ENCODE measurements at places on chromosomes 13 and 19.

GRCh38 chr13:32423592-32423991, 4.3 kb downstream of the N4BP2L1 start:
- no peak for DNase-seq

- DNase-seq: no peak
Measured at GRCh38 chr19:39327363-39328045, 6.8 kb upstream of the LRFN1 start.

DNA sequence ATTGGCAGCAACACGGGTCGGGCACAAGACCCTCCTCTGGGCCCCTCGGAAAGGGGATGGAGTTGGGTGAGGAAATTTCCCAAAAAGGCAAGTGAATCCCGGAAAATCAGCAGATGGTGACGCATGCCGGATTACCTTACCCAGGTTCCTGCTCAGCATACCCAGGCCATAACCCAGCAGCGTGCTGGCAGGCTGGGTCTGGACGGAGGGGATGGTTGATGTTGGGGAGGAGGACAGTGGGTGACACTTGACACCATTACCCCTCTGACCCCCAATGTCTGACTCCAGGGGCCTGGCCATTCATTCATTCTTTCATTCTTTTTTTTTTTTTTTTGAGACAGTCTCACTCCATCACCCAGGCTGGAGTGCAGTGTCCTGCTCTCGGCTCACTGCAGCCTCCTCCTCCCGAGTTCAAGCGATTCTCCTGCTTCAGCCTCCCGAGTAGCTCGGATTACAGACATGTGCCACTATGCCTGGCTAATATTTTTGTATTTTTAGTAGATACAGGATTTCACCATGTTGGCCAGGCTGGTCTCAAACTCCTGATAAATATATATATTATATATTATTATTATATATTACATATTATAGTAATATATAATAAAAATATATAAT, 799 bp downstream of the PVR start:
- DNase-seq: peak; percentile 21

- peak; percentile 76 for DNase-seq
Measured at GRCh38 chr13:30892966-30893365, 13.1 kb upstream of the MEDAG start.

- no peak for DNase-seq
Measured at GRCh38 chr13:44471686-44472085, 98.1 kb downstream of the SERP2 start.

GRCh38 chr19:4969772-4970531, 1.0 kb downstream of the KDM4B start:
- no peak for DNase-seq

DNA sequence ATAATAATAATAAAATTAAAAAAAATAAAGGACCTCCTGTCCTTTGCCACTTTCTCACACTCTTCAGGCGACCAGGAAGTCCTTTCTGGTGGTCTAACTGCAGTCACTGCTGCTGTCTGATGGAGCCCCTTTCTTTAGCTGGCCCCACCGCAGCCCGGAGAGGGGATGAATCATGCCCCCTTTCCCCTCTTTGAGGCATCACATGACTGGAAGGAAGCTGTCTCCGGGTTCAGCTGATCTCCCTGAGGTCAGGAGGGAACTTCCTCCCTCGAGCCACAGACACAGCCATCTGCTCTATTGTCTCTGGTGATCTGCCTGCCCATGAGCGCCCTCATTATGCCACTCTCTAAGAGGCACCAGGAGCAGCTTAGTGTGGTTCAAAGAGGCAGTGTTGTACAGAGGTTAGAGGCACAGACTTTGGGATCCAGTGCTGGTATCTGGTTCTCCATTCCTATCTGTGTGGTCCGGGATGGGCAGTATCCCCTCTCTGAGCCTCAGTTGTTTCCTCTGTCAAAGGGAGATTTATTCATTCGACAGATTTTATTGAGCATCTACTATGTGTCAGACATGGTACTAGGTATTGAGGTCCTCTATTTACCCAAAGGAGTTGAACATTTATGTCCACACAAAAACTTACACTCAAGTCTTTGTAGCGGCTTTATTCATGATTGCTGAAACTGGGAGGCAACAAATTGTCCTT, 30.0 kb downstream of the VAV1 start:
- DNase-seq: no peak

DNA sequence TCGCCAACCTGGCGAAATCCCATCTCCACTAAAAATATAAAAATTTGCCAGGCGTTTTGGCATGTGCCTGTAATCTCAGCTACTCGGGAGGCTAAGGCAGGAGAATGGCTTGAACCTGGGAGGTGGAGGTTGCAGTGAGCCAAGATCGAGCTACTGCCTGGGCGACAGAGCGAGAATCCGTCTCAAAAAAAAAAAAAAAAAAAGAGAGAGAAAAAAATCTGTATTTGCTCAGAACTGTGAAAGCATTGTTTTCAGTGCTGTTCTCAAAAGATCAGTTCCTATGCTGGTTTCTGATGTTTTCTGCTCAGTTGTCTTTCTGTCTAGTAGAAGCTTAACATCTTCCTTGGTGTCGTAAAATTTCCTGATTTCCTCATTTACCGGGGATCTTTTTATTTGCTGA, 2.5 kb downstream of the SF3A2 start:
- no peak for DNase-seq

GRCh38 chr19:4337906-4338440, 654 bp downstream of the STAP2 start:
- no peak for DNase-seq

DNA sequence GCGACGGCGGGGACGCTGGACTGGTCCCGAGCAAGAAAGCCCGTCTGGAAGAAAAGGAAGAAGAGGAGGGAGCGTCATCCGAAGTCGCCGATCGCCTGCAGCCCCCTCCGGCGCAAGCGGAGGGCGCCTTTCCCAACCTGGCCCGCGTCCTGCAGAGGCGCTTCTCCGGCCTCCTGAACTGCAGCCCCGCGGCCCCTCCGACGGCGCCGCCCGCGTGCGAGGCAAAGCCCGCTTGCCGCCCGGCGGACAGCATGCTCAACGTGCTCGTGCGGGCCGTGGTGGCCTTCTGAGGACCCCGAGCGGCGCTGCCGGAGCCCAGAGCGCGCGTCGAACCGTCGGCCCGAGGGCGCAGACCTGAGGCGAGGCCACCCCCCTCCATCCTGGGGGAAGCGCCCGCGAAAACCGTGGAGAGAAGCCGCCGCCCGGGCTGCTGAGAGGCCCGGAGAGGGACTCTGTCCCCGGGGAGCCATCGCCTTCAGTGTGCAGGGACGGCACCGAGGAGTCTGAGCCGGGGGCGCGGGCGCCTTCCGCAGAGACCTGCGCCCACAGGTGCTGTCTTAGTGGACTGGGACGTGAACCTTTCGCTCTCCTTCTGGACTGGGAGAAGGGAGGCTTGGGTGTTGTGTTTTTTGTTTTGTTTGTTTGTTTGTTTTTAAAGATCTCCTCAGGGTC, 3.5 kb downstream of the IER2 start:
- peak; percentile 49 for DNase-seq

DNA sequence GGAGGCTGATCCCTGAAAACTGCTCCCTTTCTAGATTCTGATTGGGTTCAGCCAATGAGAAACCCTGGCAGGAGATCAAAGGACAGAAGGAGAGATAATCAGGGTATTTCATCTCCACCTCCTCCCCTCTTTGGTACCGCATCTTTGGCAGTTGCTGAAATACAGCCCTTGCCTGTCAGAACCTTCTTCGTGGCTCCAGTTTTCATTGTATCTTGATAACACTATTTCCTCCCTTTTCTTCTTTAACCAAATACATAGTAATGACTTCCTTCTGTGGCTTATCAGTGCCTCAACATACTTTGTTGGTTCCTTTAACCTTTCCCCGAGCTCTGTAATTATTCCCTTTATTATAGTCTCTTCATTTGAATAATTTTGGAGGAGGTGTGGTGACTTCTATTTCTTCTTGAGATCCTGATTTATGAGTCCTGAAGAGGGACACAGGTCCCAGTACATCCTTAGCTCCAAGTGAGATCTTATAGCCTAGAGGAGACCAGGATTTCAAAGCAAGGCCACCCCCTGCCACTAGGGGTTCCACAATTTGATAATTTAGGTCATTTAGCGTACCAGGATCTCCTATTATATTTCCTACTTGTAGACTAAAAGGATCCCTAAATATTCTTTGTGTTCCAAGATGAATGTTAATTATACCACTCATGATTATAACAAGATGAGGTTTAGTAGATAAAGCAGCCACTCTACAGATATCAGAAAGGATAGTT, 98.0 kb downstream of the EDNRB start:
- DNase-seq: no peak

- no peak for DNase-seq
Measured at GRCh38 chr19:56748378-56748777, 76.8 kb upstream of the ZNF835 start.

DNA sequence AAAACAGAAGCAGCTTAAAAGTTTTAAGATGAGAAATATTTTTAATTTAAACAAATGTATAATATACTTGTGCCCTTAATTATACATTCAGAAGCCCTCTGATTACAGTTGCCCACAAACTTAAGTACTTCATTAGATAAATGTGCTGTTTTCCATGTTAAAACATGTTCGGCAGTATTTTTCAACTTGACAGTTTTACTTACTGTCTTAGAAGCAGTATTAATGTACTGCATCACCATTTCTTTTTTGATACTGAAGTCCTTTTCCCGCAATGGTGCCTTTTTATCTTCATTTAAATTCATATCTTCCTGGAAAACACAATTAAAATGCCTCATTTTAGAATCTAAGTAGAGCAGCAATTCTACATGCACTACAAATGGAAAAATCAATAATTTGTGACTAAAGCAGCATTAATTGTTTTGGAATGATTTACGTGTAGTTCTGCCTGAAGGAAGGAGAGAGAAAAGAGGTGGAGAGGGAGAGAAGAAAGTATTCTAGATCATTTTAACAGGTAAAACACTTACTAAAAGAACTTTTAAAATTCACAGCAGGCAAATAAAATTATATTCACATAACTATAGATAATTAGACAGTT, 70.2 kb downstream of the DIAPH3 start:
- DNase-seq: no peak

GRCh38 chr19:7545904-7546303, 10.4 kb downstream of the PNPLA6 start:
- DNase-seq: no peak

GRCh38 chr19:50377051-50377461, 799 bp downstream of the NR1H2 start:
- no peak for DNase-seq

DNA sequence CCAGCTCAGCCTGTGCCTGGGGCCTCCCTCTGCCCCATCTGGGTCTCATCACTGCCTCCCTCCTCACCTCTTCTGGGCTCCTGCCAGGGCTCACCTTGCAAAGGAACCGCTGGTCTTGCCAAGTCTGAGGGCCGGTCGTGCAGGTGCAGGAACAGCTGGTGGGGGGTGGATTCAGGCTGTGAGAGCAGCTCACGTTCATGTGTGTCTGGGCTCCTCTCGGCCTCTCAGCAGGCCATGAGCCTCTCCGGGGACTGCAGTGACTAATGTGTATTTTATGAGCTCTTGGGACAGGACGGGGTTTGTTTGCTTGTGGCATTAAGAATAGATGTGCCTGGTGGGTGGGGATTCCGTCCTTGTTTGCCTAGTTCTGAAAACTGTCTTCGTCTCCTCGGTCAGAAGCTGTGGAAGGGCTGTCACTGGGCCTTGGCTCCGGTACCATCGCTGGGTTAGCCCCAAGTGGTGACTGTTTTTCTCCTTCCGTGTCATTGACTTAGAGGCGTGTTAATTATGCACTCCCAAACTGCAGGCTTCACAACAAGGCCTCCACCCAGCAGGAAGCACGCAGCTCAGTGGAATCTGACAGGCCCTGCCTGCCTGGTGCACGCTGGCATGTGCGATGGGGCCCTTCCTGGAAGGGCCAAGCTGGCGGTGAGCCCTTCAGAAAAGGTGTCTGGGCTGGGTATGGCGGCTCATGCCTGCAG, 77.6 kb downstream of the KDM4B start:
- DNase-seq: no peak

DNA sequence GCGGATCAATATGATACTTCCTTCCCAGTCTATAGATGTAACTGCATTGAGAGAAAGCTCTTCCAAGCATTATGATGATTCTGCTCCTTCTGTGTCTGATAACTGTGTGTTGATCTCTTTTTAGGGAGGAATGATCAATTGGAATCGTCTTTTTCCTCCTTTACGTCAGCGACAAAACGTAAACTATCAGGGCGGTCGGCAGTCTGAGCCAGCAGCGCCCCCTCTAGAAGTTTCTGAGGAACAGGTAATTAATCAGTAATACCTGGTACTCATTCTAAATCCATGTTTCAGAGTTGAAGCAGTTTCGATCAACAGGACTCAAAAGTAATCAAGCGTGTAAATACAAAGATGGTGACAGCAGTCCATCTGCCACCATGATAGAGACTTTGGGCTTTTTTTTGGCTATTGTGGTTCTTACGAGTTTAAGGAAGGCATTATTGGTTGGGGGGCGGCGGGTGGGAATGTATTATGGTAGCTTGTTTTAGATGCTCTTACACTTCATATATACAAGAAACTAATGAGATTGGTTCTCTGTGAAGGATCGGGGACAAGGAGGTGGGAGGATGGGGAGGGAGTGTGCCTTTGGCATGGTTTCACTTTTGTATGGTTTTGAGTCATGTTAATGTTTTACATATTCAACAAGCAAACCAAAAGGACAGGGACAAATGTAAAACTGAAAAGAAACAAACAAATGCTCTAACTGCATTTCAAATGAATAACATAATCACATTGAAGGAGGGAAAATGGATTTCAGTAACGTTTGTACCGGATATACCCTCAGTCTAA, 60.7 kb upstream of the GPR183 start:
- no peak for DNase-seq

DNA sequence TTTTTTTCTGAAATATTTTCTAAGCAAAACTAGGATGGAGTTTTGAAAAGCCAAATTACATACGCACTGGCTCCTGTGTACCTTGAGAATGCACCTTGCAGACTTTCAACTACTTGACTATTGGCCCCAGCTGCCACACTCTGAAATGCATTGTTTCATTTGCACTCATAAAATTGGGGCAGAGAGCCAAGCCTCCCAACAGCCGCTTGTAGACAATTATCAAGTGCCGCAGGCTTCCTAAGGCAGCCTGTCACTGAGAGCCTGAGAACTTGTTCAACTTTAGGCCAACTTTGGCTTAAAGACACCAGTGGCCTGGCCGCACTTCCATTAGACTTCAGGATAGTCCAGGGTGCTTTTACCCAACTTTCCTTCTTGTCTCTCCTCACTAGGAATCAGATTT, 115.7 kb upstream of the STARD13 start:
- no peak for DNase-seq

- no peak for DNase-seq
Measured at GRCh38 chr19:18230941-18231734, 4.9 kb upstream of the PDE4C start.

DNA sequence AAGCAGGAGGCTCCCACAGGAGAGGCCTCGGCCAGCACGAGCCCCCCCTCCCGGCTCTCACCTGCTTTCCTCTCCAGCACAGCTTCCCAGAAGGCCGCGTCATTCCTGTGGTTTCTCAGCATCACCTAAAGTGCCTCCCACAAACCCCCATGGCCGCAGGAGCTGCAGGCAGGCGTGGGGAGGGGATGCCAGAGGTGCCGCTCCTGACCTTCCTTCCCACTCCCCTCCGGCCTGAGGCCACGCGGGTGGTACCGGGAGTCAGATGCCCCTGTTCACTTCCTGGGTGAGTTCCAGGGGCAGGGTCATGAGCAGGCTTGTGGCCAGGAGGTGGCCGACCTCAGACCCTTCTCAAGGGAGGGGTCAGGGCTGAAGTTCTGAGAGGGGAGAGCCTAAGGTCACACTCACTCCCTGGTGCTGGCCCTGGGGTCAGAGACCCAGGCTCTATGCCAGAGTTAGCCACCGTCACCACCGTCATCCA, 14.4 kb upstream of the NPAS1 start:
- DNase-seq: no peak

- DNase-seq: no peak
Measured at GRCh38 chr13:44627441-44627840, 51.3 kb upstream of the TSC22D1 start.

Measured in endothelial cell (in vitro differentiated cells).